ENCODE measurements at places on chromosomes 13 and 19.

DNA sequence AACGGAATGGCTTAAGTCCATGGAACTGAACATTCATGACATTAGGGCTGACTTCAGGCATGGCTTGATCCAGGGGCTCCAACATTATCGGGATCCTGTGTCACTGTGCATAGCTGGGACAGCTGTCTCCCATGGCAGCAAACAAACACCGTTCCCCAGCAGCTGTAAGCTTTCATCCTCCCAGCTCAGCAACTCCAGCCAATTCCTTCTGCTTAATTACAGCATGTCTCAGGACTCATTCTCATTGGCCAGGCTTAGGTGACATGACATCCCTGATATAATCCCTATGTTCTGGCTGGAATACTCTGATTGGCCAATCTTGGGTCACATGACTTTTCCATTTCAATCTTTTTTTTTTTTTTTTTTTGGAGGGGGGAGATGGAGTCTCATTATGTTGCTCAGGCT, 10.9 kb upstream of the TLE5 start:
- peaks cover 9% of the 10 kb centered on the region for H3K4me1 ChIP-seq
- no peak overlapping the region for H3K4me3 ChIP-seq
- H3K36me3 ChIP-seq: no peaks in the 10 kb centered on the region
- no peaks in the 10 kb centered on the region for H3K27me3 ChIP-seq
- DNase-seq: no peak

DNA sequence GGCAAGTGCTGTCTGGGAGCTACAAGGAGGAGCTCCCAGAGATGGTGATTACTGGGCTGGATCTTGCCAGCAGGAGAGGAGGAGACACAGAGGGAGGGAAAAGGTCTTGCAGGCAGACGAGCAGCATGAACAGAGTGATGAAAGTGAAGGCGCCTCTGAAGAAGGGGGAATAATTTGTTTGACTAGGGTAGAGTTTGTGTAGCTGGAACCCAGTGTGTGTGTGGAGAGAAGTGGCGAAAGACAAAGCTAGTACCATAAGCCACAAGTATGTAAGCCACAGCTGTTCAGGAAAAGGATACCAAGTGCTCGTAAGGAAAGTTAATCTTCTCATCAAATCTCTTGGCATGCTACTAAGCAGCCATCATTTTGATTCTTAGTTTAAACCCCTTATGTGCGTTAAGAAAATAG, 5.4 kb downstream of the FLT1 start:
- H3K27ac ChIP-seq: no peak overlapping the region
- peaks cover 13% of the 10 kb centered on the region for H3K27me3 ChIP-seq
- DNase-seq: no peak
- H3K4me3 ChIP-seq: no peak overlapping the region

DNA sequence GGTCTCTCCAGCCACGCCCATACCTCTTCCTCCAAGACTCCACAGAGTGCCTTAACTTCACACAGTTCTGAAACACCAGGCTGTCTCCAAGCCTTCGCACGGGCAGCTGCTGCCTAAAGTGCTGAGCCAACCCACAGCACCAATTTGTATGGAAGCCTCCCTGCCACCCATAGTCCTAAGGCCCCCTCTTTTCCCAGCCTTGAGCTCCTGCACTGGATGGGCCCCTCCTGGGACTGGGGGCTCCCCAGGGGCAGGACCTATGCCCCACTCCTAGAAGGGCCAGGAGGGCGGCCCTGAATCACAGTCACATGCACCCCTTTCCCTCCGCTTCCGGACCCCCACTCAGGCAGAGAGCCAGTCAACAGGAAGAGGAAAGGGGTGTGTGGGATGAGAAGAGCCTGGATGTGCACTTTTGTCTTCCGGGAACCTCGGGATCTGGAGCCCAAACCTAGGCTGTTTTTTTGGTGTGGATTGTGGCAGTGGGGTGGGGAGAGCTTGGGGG, 5.1 kb upstream of the FCER2 start:
- no peaks in the 10 kb centered on the region for H3K27me3 ChIP-seq
- DNase-seq: no peak
- H3K4me3 ChIP-seq: no peak overlapping the region
- no peaks in the 10 kb centered on the region for H3K36me3 ChIP-seq

- no peaks in the 10 kb centered on the region for H3K4me1 ChIP-seq
- H3K4me3 ChIP-seq: no peak overlapping the region
- no peak overlapping the region for H3K27ac ChIP-seq
- no peaks in the 10 kb centered on the region for H3K36me3 ChIP-seq
- no peaks in the 10 kb centered on the region for H3K27me3 ChIP-seq
These were observed 2.8 kb downstream of the GRK1 start for GRCh38 chr13:113669755-113670341.

DNA sequence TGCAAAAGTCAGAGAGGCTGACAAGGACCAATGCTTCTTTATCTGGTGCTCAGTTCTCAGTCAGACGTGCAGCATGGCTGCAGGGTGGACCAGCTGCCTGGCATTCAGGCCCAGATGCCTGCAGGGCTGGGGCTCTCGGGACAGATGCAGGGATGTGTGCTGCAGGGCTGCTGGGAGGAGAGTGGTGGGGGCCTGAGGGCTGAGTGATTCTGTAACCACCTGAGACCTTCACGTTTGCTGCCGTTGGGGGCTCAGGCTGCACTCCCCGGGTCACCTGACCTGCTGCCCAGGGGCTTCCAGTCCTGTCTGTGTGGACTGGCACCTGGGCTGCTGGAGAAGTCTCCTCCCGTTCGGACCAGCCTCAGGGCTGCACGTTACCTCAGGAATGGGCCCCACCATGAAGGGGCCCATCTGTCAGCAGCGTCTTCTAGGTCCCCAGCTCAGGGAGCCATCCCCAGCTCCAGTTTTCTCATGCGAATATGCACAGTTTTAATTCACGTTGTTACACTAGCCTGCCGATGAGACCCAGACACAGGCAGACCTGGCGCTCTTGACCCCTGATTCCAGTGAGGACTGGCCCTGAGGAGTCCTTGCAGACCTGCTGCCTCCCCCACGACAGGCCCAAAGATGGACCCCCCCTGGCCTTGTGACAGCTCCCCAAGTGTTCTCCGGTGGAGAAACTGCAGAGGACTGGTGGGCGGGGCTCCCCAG, 16.9 kb downstream of the KCTD15 start:
- no peak overlapping the region for H3K4me3 ChIP-seq
- DNase-seq: no peak
- H3K4me1 ChIP-seq: no peaks in the 10 kb centered on the region
- H3K27me3 ChIP-seq: no peaks in the 10 kb centered on the region

GRCh38 chr13:75864718-75865117, 228.6 kb downstream of the LMO7 start:
- no peaks in the 10 kb centered on the region for H3K36me3 ChIP-seq
- no peaks in the 10 kb centered on the region for H3K4me1 ChIP-seq
- H3K27me3 ChIP-seq: peaks cover 1% of the 10 kb centered on the region
- no peak for DNase-seq

- DNase-seq: no peak
- no peak overlapping the region for H3K27ac ChIP-seq
- peaks cover 15% of the 10 kb centered on the region for H3K27me3 ChIP-seq
- no peaks in the 10 kb centered on the region for H3K36me3 ChIP-seq
These were observed 3.0 kb downstream of the SLC15A1 start for GRCh38 chr13:98749501-98749900.

- no peaks in the 10 kb centered on the region for H3K4me1 ChIP-seq
- no peaks in the 10 kb centered on the region for H3K36me3 ChIP-seq
- H3K27me3 ChIP-seq: peaks cover 8% of the 10 kb centered on the region
- no peak overlapping the region for H3K27ac ChIP-seq
- H3K4me3 ChIP-seq: no peak overlapping the region
These were observed 102.2 kb upstream of the MBNL2 start for GRCh38 chr13:97119943-97120342.

DNA sequence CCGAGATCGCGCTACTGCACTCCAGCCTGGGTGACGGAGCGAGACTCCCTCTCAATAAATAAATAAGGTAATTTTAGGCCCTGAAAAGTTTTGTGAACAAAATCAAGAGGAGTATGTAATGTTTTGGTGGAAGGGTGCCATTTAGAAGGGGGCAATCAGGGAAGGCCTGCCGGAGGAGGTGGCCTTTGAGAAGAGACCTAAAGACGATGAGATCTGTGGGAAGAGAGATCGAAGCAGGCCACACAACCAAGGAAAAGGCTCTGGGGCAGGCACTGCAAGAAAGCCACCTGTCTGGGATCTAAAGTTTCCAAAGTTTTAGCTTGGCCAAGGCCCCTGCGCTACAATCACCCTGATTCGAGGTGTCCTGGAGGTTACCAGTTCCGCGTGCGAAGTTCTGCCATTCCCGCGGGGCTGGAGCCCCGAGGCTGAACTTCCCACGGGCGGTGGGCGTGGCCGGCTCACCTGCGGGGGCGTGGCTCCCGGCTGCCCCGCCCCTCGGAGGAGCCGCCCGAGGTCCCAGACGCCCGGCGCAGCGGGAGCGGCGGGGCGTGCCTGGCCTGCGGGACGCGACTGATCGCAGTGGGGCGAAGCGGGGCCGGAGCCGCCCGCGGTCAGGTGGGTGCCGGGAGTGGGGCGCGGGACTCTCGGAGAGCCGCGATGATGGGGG, at the start of gene KLC3:
TSS of gene KLC3 (plus strand) at position 519 of the 667 bp plus-strand sequence. CDS start 4,792 bp downstream, outside the sequence.
- peak; percentile 11 for DNase-seq
- no peaks in the 10 kb centered on the region for H3K36me3 ChIP-seq
- no peak within 1 kb of the TSS for H3K4me3 ChIP-seq
- H3K27ac ChIP-seq: no peak within 1 kb of the TSS

DNA sequence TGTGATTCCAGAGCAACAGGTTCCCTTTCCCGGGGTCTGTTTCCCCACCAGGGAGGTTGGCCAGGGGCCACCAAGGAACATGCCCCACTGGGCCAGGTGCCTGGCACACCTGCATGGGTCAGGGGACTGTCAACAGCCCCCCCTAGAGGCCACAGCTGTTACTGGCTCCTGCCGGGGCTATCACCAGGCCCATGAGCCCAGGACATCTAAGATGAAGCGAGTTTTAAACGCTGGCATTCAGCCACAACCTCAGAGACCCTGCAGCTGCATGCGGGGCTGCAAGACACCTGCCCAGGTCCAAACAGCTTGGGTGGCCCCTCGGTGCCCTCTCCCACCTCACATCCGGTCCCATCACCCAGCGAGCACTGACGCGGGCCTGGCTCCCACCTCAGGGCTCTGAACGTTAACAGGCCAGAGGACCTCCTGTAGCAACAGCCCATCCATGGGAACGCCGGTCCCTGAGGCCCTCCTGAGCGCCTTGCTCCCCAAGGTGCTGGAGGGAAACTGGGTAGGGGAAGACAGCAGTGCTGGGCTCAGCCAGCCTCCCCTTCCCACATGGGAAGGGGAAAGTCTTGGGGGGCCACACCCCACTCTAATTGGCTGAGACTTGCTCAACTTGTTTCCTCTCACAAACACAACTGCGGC, 12.0 kb downstream of the KHSRP start:
- no peaks in the 10 kb centered on the region for H3K27me3 ChIP-seq
- H3K27ac ChIP-seq: no peak overlapping the region
- peaks cover 30% of the 10 kb centered on the region for H3K36me3 ChIP-seq
- DNase-seq: peak; percentile 40

DNA sequence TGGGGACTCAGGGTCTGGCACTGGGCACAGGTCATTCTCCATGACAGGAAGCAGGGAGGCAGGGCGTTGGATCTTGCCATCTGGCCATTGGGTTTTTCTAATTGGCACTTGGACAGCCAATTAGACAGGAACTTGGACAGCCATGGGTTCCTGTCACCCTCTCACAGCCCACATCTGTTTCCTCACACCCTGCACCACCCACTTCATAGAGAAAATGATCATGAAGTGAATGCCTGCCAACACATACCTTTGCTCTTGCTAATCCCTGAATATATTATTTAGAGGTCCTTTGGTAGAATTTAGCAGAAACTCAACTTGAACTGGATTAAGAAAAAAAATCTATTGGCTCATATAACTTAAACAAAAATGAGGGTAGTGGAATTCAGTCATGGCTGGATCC, 4.9 kb upstream of the OLFM2 start:
- DNase-seq: no peak
- H3K4me3 ChIP-seq: no peak overlapping the region
- H3K27ac ChIP-seq: no peak overlapping the region
- H3K36me3 ChIP-seq: no peaks in the 10 kb centered on the region
- H3K4me1 ChIP-seq: peaks cover 6% of the 10 kb centered on the region

DNA sequence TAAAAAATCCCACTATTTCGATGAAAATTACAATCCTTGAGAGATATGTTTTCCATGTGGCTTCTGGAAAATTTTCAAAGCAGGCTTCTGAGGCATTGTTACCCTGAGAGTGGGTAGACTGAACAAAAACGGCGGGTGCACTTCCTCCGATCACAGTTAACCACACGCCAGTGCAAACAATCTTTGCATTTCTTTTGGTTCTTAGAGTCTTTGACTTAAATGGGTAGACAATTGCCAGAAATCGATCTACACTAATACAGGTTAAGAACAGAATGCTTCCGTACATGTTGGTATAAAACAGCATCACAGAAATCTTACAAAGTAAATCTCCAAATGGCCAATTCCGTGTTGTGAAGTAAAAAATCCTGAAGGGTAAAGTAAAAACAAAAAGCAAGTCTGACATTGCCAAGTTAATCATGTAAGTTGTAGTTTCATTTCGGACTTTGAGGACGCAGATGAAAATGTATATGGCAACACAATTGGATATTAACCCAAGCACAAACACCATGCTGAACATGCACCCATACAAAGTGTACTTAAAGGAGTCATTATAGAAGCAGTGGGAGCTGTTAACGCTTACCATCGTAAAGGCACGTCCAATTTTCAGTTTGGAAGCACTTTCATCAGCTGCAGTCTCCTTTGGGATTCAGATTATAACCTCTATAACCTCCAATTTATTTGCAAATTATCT, 927 bp downstream of the LPAR6 start:
- peaks cover 42% of the 10 kb centered on the region for H3K4me1 ChIP-seq
- peaks cover 2% of the 10 kb centered on the region for H3K36me3 ChIP-seq
- no peaks in the 10 kb centered on the region for H3K27me3 ChIP-seq
- DNase-seq: no peak
- peak overlapping the region; percentile 100 for H3K4me3 ChIP-seq
- H3K27ac ChIP-seq: peak overlapping the region; percentile 83

DNA sequence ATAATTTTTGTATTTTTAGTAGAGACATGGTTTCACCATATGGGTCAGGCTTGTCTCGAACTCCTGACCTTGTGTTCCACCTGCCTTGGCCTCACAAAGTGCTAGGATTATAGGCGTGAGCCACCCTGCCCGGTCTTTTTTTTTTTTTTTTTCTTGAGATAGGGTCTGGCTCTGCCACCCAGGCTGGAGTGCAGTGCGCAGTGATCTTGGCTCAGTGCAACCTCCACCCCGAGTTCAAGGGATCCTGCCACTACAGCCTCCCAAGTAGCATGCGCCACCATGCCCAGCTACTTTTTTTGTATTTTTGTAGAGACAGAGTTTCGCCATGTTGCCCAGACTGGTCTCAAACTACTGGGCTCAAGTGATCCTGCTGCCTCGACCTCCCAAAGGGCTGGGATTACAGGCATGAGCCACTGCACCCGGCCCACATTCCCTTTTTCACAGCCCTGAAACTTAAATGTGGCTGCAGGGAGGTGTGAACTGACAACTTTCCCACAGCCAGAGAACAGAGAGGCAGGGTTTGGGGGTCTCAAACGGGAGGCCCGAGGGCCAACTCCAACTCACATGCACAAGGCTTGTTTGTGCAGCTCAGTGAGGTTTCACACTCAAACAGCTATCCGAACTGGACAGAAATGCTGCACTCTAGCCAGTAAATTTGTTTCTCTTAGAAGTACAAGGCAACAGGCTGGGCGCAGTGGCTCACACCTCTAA, 4.4 kb upstream of the S1PR5 start:
- peaks cover 8% of the 10 kb centered on the region for H3K27me3 ChIP-seq
- no peaks in the 10 kb centered on the region for H3K36me3 ChIP-seq
- DNase-seq: no peak
- H3K27ac ChIP-seq: no peak overlapping the region
